Renal cortical epithelial cell (primary cell): ENCODE measurements at places on chromosomes 12 and 14.

GRCh38 chr14:37230551-37231194 is 32.9 kb downstream of the MIPOL1 start:
- peak; percentile 69 for DNase-seq

- no peak for DNase-seq
Observed at GRCh38 chr12:57929092-57929830, 12.1 kb upstream of the ATP23 start.

DNA sequence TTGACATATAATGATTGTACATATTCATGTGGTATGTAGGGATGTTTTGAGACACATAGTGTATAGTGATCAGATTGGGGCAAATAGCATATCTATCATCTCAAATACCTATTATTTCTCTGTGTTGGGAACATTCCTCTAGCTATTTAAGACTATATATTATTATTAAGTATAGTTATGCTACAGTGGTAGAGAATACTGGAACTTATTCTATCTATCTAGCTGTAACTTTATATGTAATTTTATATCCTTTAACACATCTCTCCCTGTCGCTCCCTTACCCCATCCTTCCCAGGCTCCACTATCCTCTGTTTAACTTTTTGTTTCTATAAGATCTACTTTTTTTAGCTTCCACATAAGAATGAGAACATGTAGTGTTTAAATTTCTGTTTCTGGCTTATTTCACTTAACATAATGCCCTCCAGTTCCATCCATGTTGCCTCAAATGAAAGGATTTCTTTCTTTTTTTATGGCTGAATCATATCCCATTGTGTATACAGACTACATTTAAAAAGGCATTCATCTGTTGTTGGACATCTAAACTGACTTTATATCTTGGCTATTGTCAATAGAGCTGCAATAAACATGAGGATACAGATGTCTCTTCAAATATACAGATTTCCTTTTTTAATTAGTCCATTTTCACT is 102.1 kb upstream of the GZMB start:
- DNase-seq = no peak

- no peak for DNase-seq
Observed at GRCh38 chr12:69998922-69999321, 173.9 kb downstream of the MYRFL start.

GRCh38 chr14:36579573-36580140 is 2.8 kb downstream of the NKX2-8 start:
- no peak for DNase-seq

GRCh38 chr14:72217135-72217534 is 284.9 kb downstream of the RGS6 start:
- no peak for DNase-seq

DNA sequence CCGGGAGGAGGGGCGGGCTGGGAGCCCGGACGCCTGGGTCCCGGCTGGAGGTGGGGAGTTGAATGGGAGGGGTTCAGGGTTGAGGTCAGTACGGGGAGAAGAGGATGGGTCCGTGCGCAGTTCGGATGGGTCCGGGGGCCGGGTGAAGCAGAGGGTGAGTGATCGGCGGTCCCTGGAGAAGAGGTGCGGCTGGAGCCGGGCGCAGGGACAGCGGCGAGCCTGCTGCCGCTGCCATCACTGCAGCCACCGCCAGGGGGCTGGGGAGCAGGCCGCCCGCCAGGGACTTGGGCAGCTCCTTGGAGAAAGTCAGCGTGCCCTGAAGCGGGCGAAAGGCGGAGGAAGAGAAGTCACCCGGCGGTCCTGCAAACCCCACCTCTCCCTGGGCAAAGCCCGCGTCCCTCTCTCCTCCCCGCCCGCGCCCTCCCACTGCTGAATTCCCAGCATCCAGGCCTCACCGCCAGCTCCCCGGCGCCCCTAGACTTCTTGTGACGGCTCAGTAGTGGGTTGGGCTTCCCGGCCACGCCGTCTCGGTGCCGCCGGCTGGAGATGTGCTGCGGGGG is 6.0 kb upstream of the GPR84 start:
- DNase-seq = peak; percentile 64

DNA sequence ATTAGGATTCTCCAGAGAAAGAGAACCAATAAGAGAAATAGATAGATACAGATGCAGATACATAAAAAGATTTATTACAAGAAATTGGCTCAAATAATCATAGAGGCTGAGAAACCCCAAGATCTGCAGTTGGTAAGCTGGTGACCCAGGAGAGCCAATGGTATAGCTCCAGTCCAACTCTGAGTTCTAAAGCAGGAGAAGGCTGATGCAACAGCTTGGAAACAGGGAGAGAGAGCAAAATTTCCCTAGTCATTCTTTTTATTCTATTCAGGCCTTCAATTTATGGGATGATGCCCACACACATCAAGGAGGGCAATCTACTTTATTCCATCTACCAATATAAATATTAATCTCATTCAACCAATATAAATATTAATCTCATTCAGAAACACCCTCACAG is 218.2 kb downstream of the PRKD1 start:
- no peak for DNase-seq
